ENCODE measurements at places on chromosomes 7 and 10. TPM values are rescaled to one million over a fixed set of nuclear protein-coding genes. Genes with fewer than 3 reads are reported as not detected.

GRCh38 chr10:68924593-68924992 lies 23.5 kb downstream of the DDX50 start:
- DNase-seq: no peak

DNA sequence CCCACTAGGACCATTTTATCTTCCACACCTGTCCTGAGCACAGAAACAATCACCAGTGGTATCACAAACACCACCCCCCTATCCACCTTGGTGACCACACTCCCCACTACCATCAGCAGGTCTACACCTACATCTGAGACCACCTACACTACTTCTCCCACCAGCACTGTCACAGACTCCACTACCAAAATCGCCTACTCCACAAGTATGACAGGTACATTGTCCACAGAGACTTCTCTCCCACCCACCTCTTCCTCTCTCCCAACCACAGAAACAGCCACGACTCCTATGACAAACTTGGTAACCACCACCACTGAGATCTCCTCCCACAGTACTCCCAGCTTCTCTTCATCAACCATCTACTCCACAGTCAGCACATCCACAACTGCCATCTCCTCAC lies 3.3 kb downstream of the MUC3A start:
- no peak for DNase-seq

DNA sequence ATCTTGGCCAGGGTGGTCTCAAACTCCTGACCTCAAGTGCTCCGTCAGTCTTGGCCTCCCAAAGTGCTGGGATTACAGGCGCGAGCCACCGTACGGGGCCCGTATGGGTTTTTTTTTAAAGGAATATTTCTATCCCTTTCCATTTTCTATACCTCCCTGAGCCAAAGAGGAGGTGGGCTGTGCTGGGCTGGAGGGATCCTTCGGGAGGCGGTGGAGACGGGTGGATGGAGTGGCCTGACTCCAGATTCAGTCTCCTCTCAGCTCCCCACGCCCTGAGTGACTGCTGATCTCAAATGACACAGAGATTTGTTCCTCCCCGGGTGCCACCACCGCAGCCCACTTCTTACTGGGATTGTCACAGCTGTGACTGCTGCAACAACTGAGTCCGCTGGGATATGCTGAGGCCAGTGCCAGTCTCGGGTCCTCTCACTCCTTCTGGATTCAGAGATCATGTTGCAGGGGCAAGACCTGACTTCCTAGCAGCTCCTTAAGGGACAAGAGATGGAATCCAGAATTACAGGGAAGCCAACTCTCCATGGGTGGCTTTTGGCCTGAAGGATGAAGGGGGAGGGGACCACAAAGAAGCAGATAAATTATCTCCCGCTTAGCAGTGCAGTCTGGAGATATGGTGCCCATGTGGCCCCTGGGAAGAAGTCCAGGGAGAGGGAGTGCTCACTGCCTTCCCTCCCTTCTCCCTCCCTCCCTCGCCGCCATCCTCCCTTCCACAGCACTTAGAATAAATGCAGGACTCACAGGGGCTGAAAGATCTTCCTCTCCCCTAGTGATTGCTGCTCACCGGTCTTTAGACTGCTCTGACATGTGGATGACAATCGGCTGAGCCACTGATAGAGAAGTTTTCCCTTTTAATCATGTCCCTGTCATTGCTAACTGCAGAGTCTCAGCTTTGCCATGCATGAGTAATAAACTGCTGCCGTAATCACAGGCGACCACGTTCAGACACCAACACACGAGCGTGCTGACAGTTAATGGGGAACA lies 14.3 kb downstream of the GALNT17 start:
- DNase-seq: no peak

DNA sequence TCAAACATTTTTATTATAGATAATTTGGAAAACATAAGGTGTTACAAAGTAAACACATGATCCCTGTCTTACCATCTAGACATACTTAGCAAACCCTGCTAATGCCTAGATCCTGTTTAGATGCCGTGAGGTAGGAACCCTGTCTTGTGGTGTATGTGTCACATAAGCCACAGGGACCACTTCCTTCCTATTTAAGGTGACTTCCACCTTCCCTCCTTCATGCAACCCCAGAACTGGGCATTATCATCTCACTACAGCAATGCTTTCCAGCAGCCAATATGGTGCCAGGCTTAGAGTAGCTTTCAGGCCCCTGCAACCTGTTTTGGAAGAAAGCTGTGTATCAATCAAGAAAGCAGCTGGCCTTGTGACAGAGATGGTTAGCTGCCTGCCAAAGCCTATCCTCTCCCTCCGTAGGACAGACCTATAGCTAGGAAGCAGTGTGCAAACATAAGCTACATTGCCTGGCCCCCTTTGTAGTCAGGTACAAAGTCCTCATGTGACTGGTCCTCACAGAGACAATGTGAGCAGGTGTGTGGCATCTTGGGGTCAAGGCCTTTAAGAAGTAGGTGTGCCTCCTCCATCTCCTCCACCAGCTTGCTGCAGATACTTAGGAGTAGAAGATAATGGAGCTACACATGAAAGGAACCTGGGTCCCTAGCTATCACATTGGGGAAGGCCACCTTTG lies 146.8 kb downstream of the SPAG6 start:
- peak; percentile 64 for DNase-seq

DNA sequence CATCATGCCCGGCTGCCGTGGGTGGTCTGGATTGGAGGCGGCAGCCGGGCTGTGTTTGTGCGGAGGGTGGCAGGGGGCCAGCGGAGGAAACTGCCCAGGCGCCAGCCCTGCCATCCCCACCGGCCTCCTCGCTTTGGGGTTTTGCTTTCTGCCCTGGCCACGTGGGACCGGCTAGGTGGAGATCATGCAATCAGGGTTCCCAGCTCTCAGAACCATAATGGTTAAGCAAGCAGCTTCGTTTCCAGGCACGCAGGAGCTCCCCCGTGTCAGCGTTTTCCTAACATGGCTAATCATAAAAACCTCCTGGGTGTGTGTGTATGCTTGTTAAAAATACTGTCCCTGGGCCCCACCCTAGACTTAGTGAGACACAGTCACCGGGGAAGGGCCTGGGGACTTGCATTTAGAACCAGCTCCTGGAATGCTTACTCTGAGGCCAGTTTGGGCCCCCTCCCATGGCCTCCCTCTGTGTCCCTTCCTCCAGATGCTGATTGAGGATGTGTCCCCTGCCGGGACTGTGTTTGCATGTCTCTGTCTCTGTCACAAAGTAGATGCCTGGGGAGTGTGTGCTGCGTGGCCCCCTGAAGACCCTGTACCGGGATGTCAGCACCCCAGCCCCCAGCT lies 119.3 kb downstream of the CUX1 start:
- DNase-seq: no peak

DNA sequence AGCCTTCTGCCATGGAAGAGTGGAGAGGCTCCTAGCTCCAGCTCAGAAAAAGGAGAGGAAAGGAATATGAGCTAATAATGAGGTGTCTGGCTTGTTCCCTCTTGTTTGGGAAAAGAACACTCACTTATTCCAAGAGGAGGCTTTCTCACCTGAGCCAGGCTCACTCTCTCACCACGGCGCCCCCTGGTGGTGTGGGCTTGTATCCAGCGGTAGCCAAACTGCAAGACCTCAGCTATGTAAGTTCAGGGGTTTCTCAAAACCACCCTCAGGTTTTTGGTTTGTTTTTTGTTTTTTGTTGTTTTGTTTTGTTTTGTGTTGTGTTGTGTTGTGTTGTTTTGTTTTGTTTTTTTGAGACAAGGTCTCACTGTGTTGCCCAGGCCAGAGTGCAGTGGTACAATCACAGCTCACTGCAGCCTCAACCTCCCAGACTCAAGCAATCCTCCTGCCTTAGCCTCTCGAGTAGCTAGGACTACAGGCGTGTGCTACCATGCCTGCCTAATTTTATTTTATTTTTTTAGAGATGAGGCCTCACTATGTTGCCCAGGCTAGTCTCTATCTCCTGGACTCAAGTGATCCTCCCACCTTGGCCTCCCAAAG lies 124.0 kb downstream of the TMEM130 start:
- no peak for DNase-seq

- DNase-seq: no peak
Measured at GRCh38 chr7:18821554-18821953, 295.9 kb downstream of the TWIST1 start.

GRCh38 chr10:64503429-64503828 lies 982.2 kb downstream of the REEP3 start:
- DNase-seq: no peak

GRCh38 chr7:22124941-22125340 lies 179.2 kb upstream of the CDCA7L start:
- DNase-seq: no peak

- DNase-seq: no peak
Measured at GRCh38 chr7:19491821-19492452, 216.9 kb downstream of the POLR1F start.

- DNase-seq: no peak
Measured at GRCh38 chr7:158729646-158730382, 25.2 kb upstream of the NCAPG2 start.

GRCh38 chr7:2559283-2559950 lies 638 bp downstream of the IQCE start:
- DNase-seq: no peak

DNA sequence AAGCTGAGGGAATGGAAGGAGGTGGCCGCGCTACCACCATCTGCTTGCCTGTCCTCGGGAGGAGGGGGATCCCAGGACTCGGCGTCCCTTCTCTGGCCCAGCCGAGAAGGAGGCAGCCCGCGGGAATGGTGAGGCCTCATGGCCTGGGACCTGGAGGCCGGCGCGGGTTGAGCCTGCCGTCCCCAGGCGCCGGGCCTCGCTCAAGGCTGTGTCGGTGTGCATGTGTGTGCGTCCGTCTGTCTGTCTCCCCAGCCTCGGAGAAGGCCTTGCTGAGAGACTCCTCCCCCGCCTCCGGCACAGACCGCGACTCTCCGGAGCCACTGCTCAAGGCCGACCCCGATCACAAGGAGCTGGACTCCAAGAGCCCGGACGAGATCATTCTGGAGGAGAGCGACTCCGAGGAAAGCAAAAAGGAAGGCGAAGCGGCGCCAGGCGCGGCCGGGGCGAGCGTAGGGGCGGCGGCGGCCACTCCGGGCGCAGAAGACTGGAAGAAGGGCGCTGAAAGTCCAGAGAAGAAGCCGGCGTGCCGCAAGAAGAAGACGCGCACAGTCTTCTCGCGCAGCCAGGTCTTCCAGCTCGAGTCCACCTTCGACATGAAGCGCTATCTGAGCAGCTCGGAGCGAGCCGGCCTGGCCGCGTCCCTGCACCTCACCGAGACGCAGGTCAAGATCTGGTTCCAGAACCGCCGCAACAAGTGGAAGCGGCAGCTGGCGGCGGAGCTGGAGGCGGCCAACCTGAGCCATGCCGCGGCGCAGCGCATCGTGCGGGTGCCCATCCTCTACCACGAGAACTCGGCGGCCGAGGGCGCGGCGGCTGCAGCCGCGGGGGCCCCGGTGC lies 1.3 kb downstream of the HMX3 start:
- no peak for DNase-seq

- DNase-seq: no peak
Measured at GRCh38 chr10:101162677-101163076, 31.6 kb downstream of the TLX1 start.

DNA sequence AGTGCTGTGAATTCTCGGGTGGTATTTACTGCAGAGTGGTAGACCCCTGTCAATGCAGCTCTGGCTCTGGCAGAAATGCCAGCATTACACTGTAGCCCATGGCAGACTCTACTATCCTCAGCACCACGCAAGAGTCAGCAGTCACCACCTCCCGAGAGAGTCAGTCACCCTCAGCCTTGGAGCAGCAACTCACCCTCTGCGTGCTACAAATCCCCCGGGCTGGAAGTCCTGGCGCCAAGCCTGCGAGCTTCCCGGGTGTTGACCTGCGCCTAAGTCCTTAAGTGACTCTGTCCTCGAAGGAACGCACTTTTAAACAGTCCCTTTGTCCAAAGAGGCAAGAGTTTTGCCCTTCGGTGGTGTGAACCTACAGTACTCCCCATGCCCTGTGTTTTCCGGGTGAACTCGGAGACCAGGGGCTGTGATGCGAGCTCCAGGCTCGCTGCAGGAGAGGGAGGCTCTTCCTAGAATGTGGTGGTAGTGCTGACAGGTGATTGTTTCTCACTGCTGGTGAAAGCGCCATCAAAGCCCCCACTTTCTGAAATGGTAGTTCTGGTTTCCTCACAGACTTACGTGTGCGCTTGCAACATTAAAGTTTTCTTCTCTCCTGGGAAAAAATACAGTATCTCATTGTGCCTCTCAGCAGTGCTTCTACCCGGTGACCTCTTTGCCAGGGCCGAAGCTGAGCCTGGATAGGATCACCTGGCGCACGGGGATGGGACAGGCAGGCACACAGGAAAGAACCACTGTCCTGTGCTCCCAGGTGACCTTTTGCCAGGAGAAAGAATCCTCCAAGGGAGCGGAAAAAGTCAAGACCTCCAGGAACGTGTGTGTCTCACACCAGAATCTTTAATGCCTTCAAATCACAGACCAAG lies 33.1 kb upstream of the MBL2 start:
- no peak for DNase-seq

DNA sequence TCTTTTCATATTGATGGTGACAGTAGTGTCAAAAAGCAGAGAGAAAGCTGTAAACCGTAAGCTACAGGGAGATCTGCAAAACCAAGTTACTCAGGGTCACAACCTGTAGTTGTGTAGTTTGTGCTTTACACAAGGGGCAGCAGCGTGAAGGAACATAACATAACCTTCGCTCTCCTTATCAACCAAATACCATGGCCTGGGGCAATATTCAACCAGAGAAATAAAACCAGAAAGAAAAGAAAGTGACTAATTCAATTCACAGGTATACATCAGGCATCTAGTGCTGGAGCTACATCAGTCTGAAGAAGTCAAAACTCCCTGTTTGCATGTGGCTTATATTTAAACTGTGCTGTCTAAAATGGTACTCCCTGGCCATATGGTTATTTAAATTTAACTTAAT lies 224.3 kb downstream of the TWIST1 start:
- DNase-seq: no peak

GRCh38 chr7:46446151-46446550 lies 525.1 kb upstream of the IGFBP3 start:
- DNase-seq: no peak

- no peak for DNase-seq
Measured at GRCh38 chr10:48439581-48440041, 133.1 kb downstream of the MAPK8 start.

The FAM20C gene
- total RNA-seq: 79.2 TPM

The GJD4 gene
- not detected for total RNA-seq

The SPDYE11 gene
- total RNA-seq: not detected

The TRPV5 gene
- not detected for total RNA-seq

The SFMBT2 gene
- total RNA-seq: 10.2 TPM

The NANOS1 gene
- total RNA-seq: 14.3 TPM

The UCMA gene
- not detected for total RNA-seq

The ACBD7 gene
- not detected for total RNA-seq

The PDE6C gene
- total RNA-seq: not detected
